Mesenchymal stem cell (in vitro differentiated cells and primary cell): ENCODE measurements at places on chromosomes 12 and 14.

DNA sequence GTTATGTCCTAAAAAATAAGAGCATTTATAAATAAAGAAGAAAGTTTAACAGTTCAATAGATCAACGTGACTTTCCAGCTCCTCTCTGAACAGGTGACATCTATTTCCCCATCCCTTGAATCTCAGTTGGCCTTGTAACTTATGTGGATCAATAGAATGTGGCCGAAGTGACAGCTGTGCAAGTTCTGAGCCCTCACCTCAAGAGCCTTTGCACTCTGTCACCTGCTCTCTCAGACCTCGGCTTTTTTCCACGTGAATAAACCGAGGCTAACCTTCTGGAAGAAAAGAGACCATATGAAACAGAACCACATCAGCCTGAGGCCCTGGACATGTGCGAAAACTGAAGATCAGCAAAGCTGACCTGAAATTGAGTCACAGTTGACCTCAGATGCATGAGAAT lies 253.0 kb downstream of the DAD1 start:
- H3K4me1 ChIP-seq = peaks cover 4% of the 10 kb centered on the region
- DNase-seq = peak; percentile 47
- H3K27ac ChIP-seq = no peak overlapping the region
- no peak overlapping the region for H3K4me3 ChIP-seq
- H3K36me3 ChIP-seq = no peaks in the 10 kb centered on the region
- H3K27me3 ChIP-seq = no peaks in the 10 kb centered on the region

- peaks cover 3% of the 10 kb centered on the region for H3K4me1 ChIP-seq
- peak; percentile 38 for DNase-seq
- no peak overlapping the region for H3K27ac ChIP-seq
- no peaks in the 10 kb centered on the region for H3K36me3 ChIP-seq
These were observed 79.6 kb upstream of the SLC38A2 start for GRCh38 chr12:46452061-46452615.

DNA sequence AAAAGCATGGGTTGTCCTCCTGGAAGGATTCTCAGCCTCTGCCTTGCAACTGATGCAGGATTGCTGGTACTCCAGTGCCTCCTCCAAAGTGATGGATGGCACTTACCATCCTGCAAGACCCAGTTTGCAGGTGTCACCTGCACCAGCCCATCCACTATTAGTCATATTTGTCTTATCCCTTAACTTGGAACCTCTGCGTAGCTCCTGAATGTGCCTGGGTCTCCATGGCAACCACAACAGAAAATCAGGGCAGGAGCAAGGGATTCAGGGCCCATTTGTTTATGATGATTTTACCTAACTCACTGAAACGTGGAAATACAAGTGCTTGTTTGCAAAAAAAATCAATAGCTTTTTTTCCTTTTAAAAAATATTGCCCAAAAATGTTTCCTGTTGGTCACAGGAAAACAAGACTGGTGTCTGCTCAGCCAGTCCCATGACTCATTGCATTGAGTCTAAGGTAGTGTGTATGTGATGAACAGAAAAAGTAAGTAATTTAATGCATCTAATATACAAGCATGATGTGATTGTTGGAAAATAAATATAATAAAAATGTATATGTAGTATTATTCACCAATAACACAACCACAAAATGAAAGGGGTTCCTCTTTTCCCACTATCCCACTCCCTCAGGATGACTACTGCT lies 1196.3 kb upstream of the TMEM132C start:
- H3K4me3 ChIP-seq = no peak overlapping the region
- no peak overlapping the region for H3K27ac ChIP-seq
- H3K4me1 ChIP-seq = no peaks in the 10 kb centered on the region
- no peak for DNase-seq

DNA sequence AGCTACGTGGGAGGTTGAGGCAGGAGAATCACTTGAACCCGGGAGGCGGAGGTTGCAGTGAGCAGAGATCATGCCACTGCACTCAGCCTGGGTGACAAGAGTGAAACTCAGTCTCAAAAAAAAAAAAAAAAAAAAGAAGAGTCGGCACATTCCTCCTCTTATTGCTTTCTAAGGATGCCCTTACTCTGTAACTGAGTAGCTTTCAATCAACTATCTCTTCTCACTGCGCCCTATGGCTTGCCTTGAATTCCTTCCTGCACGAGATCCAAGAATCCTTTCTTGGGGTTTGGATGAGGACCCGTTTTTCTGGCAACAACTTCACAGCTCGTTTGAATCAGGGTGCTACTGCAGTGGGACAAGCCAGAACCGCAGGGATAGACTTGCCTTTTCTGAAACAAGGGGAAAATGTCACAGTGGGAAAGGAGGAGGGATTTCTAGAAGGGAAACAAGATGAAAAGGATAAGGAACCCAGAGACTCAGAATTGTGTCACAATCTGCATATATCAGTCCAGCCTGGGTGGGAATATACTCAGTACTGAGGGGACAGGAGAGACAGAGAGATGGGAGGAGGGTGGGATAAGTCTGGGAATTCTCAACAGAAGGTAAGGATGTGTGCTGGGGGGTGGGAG lies 16.1 kb upstream of the RND1 start:
- no peaks in the 10 kb centered on the region for H3K36me3 ChIP-seq
- DNase-seq = peak; percentile 83
- peaks cover 35% of the 10 kb centered on the region for H3K27me3 ChIP-seq
- H3K4me3 ChIP-seq = no peak overlapping the region
- H3K4me1 ChIP-seq = peaks cover 8% of the 10 kb centered on the region

DNA sequence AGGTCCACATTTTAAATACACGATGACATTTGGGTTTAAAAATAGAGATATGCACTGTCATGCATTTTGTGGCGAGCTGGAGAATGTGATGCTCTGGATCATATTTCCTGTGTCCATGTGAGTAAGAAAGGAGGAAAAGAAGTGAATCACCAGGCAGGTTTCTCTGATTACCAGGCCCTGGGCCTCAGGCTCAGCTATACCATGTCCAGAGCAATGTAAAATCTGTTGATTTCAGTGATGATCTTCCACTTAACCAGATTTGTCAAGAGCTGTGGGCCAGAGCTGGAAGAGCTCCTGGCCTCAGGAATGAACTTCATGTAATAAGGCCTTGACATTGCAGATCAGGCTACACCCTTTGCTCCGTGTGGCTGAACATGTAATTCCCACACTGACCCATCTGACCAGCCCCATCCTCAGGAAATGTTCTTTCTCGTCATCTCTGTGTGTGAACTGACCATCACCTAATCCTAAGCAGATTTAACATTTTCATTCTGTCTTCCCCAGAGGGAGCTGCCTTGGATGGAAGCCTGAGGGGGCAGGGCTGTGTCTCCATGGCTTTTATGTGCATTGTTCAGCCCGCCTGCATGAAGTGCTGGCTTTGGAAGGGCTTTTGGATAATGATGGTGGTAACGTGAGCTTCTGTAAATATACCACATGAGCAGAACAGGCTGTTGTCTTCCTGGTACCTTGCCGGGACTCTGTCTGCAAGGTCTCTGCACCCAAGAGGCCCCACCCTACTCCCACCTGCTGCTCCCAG lies 54.5 kb downstream of the CRACR2A start:
- peak overlapping the region; percentile 65 for H3K27ac ChIP-seq
- DNase-seq = peak; percentile 85
- peaks cover 5% of the 10 kb centered on the region for H3K4me1 ChIP-seq
- H3K27me3 ChIP-seq = no peaks in the 10 kb centered on the region

DNA sequence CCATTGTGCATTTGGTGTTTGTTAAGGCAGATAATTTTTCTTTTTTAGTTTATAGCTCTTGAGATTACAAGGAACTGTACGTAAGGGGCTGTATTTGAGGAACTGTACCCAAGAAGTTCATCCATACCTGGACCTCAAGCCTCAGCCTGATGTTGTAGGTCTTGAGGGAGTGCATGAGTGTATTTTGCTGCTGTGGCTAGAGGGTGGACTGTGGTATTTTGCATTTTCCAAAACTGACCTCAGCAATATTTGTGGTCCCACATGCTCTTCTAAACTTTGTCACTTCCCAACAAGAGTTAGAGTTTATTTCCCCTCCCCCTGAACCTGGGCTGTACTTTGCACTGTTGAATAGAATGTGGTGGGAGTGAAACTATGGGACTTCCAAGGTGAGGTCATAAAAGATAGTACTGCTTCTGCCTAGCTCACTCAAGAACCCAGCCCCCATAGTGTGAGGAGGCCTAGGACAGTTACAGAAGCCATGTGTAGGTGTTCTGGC lies 42.2 kb upstream of the FBXO33 start:
- no peaks in the 10 kb centered on the region for H3K4me1 ChIP-seq
- no peak overlapping the region for H3K4me3 ChIP-seq
- no peak overlapping the region for H3K27ac ChIP-seq
- H3K36me3 ChIP-seq = no peaks in the 10 kb centered on the region

DNA sequence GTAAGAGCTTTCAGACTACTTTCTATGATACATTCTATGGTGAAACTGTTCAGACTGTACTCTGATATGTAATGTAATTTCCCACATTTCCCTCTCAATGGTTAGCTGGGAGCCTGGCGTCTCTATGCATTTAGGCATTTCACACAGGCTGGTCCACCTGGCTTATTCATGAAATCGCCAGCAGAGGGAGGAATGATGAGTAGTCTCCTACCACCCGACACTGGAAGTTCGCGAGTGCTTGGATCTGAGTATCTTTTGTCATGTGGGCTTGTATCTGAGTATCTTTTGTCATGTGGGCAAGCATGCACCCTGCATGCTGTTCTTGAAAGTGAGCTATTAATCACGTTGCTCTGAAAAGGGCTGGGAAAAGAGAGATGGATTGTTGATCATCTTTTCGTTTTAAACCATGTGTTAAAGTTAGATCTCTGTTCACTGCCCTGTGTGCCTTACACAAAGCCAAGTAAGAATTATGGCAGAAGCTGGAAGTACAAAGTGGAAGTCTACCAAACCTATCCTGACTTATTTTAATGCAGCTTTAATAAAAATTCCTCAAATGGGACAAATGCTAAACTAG lies 235.0 kb downstream of the ATP23 start:
- H3K36me3 ChIP-seq = no peaks in the 10 kb centered on the region
- H3K4me3 ChIP-seq = no peak overlapping the region
- H3K4me1 ChIP-seq = no peaks in the 10 kb centered on the region

- no peaks in the 10 kb centered on the region for H3K4me1 ChIP-seq
- no peak for DNase-seq
- peaks cover 13% of the 10 kb centered on the region for H3K36me3 ChIP-seq
- no peaks in the 10 kb centered on the region for H3K27me3 ChIP-seq
- no peak overlapping the region for H3K4me3 ChIP-seq
These were observed 163.1 kb downstream of the GCH1 start for GRCh38 chr14:54739514-54739913.

GRCh38 chr12:123306200-123306599 lies 34.5 kb upstream of the CDK2AP1 start:
- no peak overlapping the region for H3K4me3 ChIP-seq
- no peak overlapping the region for H3K27ac ChIP-seq
- DNase-seq = no peak
- H3K27me3 ChIP-seq = no peaks in the 10 kb centered on the region
- peaks cover 95% of the 10 kb centered on the region for H3K36me3 ChIP-seq
- no peaks in the 10 kb centered on the region for H3K4me1 ChIP-seq

DNA sequence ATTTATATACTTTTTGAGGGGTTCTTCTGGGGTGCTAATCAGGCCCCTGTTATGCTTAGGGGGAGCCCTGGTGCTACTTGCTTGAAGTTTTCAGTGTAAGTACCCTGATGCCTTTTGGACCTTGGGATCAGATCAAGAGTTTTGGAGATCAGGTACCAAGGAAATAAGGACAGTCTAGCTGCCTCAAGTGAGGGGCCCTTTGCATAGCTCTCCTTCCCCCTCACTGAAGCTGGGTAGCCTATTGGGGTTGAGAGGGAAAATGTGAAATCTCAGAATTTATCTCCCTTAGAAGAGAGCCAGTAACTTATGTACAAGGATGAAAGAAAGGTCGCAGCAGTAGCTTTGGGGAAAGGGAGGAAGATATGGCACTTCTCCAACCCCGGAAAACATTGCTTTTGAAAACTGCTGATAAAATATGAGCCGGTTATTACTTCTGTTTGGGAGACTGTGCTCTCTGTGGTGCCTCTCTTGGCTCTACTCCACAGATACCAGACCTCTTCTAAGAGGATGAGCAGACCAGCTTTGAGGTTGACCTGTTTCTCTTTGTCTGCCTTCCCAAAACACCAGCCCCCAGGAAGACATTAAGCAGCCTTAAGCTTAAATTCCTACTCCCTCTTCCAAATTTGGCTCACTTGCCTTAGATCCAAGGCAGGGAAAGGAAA lies 8.8 kb upstream of the AMHR2 start:
- no peak overlapping the region for H3K27ac ChIP-seq
- no peaks in the 10 kb centered on the region for H3K27me3 ChIP-seq
- H3K4me1 ChIP-seq = peaks cover 7% of the 10 kb centered on the region
- H3K36me3 ChIP-seq = peaks cover 33% of the 10 kb centered on the region

GRCh38 chr14:77424862-77425261 lies 1.5 kb upstream of the NOXRED1 start:
- no peaks in the 10 kb centered on the region for H3K27me3 ChIP-seq
- no peak overlapping the region for H3K4me3 ChIP-seq
- no peak for DNase-seq

- no peaks in the 10 kb centered on the region for H3K4me1 ChIP-seq
- no peak for DNase-seq
- H3K4me3 ChIP-seq = no peak overlapping the region
- no peaks in the 10 kb centered on the region for H3K27me3 ChIP-seq
- H3K36me3 ChIP-seq = no peaks in the 10 kb centered on the region
These were observed 267.2 kb upstream of the BTG1 start for GRCh38 chr12:92412856-92413255.

GRCh38 chr14:81289516-81289915 lies 68.8 kb upstream of the GTF2A1 start:
- H3K36me3 ChIP-seq = no peaks in the 10 kb centered on the region
- no peak overlapping the region for H3K4me3 ChIP-seq
- H3K4me1 ChIP-seq = no peaks in the 10 kb centered on the region
- no peaks in the 10 kb centered on the region for H3K27me3 ChIP-seq
- no peak overlapping the region for H3K27ac ChIP-seq
- no peak for DNase-seq

GRCh38 chr14:99541677-99542470 lies 60.7 kb downstream of the CCNK start:
- H3K36me3 ChIP-seq = no peaks in the 10 kb centered on the region
- DNase-seq = no peak
- no peak overlapping the region for H3K27ac ChIP-seq
- peaks cover 90% of the 10 kb centered on the region for H3K27me3 ChIP-seq

- H3K4me3 ChIP-seq = no peak overlapping the region
- peaks cover 6% of the 10 kb centered on the region for H3K4me1 ChIP-seq
- peaks cover 16% of the 10 kb centered on the region for H3K36me3 ChIP-seq
- no peaks in the 10 kb centered on the region for H3K27me3 ChIP-seq
- H3K27ac ChIP-seq = no peak overlapping the region
These were observed 156.5 kb upstream of the AMIGO2 start for GRCh38 chr12:47236109-47236714.

- H3K4me1 ChIP-seq = no peaks in the 10 kb centered on the region
- H3K36me3 ChIP-seq = no peaks in the 10 kb centered on the region
- no peak overlapping the region for H3K4me3 ChIP-seq
- no peak overlapping the region for H3K27ac ChIP-seq
These were observed 870.3 kb upstream of the SEL1L start for GRCh38 chr14:82403987-82404386.

- no peaks in the 10 kb centered on the region for H3K27me3 ChIP-seq
- DNase-seq = peak; percentile 69
- H3K4me1 ChIP-seq = no peaks in the 10 kb centered on the region
- peaks cover 70% of the 10 kb centered on the region for H3K36me3 ChIP-seq
These were observed 41.2 kb downstream of the YLPM1 start for GRCh38 chr14:74804219-74804825.

- no peaks in the 10 kb centered on the region for H3K27me3 ChIP-seq
- H3K27ac ChIP-seq = no peak overlapping the region
These were observed 66.5 kb downstream of the TBC1D30 start for GRCh38 chr12:64890873-64891468.
